ENCODE measurements at places on chromosomes 11 and 22.

DNA sequence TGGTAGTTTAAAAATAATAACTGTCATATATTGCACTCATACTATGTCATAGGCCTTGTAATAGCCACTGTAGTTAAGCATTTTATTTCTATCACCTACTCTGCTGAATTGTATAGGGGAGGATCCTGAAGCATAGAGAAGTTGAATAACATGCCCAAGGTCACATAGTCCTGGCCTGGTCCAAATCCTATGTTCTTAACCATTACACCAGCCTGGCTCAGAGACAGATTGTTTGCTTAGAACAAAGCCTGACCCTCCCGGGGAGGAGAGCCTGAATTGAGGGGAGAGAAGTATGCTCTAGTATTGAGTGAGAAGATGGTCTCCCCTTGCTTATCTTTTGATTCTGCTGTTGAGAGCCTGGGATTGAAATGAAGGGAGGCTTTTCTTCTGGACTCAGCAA lies 2.2 kb downstream of the NEU3 start:
- DNase-seq = no peak

DNA sequence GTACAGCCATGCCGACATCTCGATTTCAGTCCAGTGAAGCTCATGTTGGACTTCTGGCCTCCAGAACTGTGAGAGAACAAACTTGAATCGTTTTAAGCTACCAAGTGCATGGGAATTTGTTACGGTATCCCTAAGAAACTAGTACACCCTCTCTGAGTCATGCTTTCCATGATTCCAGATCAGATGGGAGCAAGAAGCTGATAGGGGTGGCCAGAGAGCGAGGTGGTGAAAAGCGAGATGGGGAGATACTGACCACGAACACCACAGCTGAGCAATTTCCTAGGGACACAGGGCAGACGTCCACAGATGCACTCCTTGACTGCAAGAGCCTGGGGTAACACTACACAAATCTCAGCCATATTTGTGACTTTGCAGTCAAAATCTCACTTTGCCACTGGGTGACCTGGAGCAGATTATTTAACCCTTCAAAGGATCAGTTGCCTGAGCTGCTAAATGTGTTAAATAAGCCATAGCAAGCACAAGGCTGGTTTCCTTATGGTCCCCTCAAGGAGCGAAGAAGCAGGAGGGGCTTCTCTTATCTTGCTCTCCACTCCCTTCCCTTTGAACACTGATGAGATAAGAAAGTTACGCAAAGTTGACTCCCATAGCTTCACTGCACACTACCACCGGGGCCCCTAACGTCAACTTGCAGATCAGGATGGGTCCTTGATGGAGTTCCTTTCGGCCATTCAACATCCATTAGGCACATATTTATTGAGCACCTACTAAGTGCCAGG lies 22.6 kb upstream of the RCN1 start:
- no peak for DNase-seq

DNA sequence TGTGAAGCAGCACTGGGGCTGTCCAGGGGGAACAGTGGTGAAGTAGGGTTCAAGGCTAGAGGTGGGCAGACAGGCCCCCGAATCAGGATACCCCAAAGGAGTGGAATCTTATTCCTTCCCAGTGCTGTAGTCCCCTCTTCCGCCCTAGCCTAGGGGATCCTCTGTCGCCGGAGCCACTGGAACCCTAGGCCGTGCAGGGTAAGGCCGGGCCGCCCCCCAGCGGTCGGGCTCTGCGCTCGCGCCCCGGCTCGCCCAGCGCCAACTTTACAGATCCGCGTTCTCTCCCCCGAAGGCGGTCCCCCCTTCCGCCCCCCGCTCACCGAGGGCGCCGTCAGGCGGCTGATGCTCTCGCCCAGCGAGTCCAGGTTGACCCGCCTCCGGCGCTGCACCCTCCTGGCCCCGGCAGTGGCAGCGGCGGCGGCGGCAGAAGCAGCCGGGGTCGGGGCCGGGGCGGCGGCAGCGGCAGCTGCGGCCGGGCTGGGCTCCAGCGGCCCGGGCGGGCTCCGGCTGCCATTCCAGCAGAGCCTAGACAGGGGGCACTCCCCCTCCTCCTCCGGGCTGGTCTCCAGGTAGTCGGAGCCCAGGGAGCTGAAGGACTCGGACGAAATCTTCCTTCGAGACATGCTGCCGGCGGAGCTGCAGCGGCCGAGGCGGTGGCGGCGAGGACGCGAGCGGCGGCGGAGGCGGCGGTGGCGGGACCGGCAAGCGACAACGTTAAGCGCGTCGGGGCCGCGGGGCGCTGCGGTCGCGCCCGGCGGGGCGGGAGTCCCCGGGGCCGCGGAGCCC lies 650 bp downstream of the GUCY1A2 start:
- DNase-seq = peak; percentile 71

- no peak for DNase-seq
These were observed 42.7 kb downstream of the PARVA start for GRCh38 chr11:12420040-12420439.

- DNase-seq = no peak
These were observed 81.7 kb upstream of the APOA1 start for GRCh38 chr11:116918925-116919655.

GRCh38 chr22:19903513-19903912 lies 38.1 kb upstream of the COMT start:
- no peak for DNase-seq

DNA sequence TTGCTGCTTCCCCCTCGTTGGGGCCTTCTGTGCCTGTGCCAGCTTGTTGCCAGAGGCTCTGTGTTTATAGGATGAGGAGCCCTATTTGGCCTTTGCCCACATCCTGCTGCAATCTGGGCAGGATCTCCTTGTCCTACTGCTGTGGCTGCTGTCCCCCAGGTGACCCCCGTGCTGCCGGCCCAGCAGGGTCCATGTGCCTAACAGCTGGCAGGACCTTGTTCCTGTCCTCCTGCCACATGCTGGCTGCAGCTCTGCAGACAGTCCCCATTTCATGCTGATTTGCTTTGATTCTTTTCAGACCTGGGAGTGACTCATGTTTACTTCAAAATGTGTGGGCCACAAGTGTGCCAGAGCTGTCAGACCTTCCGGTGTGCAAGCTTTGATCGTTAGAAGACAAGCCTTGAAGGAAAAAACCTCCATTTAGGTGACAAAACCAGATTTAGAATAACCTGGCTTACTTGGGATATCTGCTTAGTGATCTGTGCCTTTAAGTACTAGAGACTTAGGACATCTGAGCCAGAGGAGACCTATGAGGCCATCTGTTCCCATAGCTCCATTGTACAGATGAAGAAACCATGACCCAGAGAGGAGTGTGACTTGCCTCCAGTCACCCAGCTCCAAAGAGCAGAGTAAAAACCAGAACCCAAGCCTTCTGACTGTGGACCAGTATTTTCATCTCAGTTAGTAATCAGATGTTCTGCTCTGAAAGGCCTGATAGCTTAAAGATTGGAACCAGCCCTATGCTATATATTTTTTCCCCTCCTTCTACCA lies 11.1 kb downstream of the NAV2 start:
- no peak for DNase-seq

- DNase-seq = no peak
These were observed 2.1 kb upstream of the OAF start for GRCh38 chr11:120208777-120209176.

GRCh38 chr11:19368726-19369375 lies 128.1 kb upstream of the E2F8 start:
- no peak for DNase-seq

- DNase-seq = no peak
These were observed 333.2 kb downstream of the CASP12 start for GRCh38 chr11:104564921-104565582.

GRCh38 chr11:59544869-59545178 lies 33.5 kb downstream of the OR4D9 start:
- DNase-seq = no peak

- no peak for DNase-seq
These were observed 328.2 kb upstream of the SORL1-AS1 start for GRCh38 chr11:121780971-121781370.

DNA sequence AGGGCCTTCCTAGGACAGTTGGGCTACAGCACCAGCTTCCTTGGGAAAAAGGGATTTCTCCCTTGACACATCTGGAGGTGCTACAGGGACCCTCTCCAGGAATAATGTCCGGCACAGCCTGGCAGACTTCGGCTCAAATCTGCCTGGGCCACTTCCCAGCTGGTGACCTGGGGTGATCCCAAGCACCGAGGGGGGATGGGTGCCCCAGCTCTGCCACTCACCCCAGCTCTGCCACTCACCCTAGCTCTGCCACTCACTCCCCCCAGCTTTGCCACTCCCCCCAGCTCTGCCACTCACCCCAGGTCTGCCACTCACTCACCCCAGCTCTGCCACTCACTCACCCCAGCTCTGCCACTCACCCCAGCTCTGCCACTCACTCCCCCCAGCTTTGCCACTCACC lies 9.9 kb downstream of the OSBPL5 start:
- no peak for DNase-seq

DNA sequence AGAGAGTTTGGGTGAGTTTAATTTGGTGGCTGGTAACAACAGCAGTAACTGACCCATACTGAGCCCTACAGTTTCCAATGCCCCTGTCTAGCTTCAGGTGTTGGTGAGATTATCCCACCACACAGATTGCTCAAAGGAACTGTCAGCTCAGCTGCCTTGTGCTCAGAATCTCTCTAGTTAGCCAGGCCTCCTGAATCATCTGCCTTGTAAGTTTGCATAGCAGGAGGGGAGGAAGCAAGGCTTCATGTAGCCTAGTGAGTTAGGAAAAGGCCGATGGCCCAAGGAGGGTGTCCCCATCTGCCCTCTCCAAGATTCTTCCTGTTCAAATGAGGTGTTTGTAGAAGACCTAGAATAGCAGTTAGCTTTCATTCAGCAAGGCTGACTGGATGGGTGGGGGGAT lies 74.3 kb downstream of the MICAL2 start:
- DNase-seq = no peak

Measured in GM13976 (cell line).